ENCODE measurements at places on chromosomes 7 and 10. TPM values are rescaled to one million over a fixed set of nuclear protein-coding genes. Genes with fewer than 3 reads are reported as not detected.

CUEDC2 gene
- 50.9 TPM for total RNA-seq

ACBD5 gene
- total RNA-seq = 16.3 TPM

DLG5 gene
- 19.5 TPM for total RNA-seq

CRYGN gene
- total RNA-seq = not detected

CPA2 gene
- total RNA-seq = 0.17 TPM

C7orf25 gene
- 8.2 TPM for total RNA-seq

FBXL13 gene
- total RNA-seq = 0.59 TPM

FAM20C gene
- total RNA-seq = 143 TPM

CISD1 gene
- total RNA-seq = 120 TPM

NANOS1 gene
- 3.2 TPM for total RNA-seq

ACSL5 gene
- 17.6 TPM for total RNA-seq

CCNY gene
- 19.2 TPM for total RNA-seq

NRG3 gene
- total RNA-seq = not detected

FAM221A gene
- total RNA-seq = 7.0 TPM

FAM25A gene
- not detected for total RNA-seq

- DNase-seq = no peak
Measured at GRCh38 chr7:111368381-111369065, 193.8 kb downstream of the IMMP2L start.

DNA sequence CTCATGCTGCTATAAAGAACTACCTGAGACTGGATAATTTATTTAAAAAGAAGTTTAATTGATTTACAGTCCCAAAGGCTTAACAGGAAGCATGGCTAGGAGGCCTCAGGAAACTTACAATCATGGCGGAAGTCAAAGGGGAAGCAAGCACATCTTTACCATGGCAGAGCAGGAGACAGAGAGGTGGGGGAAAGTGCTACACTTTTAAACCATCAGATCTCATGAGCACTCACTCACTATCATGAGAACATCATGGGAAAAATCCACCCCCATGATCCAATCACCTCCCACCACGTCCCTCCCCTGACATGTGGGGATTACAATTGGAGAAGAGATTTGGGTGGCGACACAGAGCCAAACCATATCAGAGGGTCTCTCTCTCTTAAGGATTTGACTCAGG is 108.6 kb upstream of the PODXL start:
- no peak for DNase-seq

GRCh38 chr10:52609626-52610240 is 162.9 kb downstream of the MBL2 start:
- DNase-seq = no peak

- DNase-seq = no peak
Measured at GRCh38 chr10:22795546-22795945, 81.2 kb upstream of the PIP4K2A start.

DNA sequence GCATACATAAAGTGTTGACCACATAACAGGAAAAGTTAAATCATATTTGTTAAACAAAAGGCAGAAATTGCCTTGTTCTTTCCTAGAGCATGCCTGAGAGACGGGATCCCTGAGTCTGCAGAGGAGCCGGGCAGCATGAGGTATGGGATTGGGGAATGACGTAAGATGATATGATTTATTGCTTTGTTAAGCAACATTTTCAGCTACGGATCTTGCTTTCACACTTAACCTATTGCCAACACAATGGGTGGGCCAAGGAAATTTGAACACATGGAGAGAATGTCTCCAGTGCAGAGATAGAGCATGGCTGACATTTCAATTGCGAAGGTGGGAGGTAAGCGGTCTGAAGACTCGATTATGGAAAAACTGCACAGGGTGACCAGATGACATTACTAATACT is 76.7 kb downstream of the EMX2 start:
- DNase-seq = no peak

- peak; percentile 45 for DNase-seq
Measured at GRCh38 chr7:137619181-137619580, 227.6 kb downstream of the DGKI start.

DNA sequence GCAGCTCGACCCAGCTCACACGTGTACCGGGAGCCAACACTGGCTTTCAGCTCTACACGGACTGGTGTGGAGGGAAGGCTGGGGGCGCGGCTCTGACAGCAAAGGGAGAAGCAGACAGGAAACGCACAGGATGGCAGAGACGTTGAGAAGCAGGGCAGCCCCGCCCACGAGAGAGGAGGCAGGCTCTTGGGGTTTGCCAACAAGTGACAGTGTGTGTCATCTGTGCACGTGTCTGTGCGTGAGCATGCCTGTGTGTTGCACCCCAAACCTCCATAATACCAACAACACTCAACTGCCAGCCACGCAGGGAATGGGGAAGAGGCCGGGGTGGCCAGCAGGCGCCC is 64.4 kb upstream of the PDGFA start:
- DNase-seq = no peak

DNA sequence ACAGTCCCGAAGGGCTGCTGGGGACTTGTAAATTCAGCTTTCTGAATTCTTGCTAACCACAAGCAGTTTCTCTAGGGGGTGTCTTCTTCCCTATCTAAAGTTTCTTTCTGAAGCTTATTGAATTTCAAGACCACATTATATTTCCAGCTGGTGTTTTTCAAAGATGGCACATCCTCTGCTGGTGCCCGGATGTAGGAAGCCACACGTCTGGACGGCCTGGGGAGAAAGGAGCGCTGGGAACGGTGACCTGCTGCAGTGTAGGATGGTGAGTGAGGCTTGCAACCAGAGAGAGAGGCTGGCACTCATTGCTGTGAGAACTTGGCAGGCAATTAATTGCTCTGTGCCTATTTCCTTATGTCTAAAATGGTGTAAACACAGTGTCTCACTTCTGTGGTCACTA is 776.4 kb downstream of the TYW1 start:
- DNase-seq = no peak

DNA sequence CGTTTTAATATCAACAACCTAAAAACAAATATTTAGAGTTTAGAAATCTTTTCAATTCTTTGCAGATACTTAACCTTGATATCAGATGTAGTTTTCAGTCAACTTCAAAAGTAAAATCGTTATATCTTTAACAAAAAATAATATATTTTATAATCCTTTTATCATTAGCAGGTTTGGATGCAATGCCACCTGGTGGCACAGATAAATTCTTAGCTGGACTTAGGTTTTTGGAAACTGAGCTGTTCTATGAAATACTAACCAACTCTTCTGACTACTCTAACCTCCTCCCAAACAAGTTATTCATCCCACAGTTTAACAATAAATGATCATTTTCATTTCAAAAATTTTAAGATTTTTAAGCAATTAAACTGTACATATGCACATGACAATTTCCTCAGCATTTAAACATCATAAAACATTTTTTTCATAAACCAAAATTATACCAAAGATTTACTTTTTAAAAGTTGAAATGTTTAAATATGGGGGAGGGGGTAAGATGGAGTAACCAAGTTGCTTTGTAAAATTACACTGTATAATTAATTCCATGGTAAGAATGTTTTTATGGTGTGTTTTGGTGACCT is 56.9 kb downstream of the HIBADH start:
- peak; percentile 74 for DNase-seq

- peak; percentile 9 for DNase-seq
Measured at GRCh38 chr10:117005527-117006055, 604 bp upstream of the SHTN1 start.

GRCh38 chr7:48317360-48317759 is 146.1 kb downstream of the ABCA13 start:
- DNase-seq = no peak

GRCh38 chr7:41065663-41066062 is 637.2 kb downstream of the INHBA start:
- DNase-seq = peak; percentile 25

- no peak for DNase-seq
Measured at GRCh38 chr7:158296798-158297104, 290.9 kb downstream of the PTPRN2 start.

GRCh38 chr10:110156046-110156445 is 51.4 kb upstream of the MXI1 start:
- DNase-seq = no peak

- DNase-seq = no peak
Measured at GRCh38 chr10:68474021-68474420, 2.2 kb upstream of the DNA2 start.

- DNase-seq = no peak
Measured at GRCh38 chr7:47394751-47395252, 187.1 kb downstream of the TNS3 start.

DNA sequence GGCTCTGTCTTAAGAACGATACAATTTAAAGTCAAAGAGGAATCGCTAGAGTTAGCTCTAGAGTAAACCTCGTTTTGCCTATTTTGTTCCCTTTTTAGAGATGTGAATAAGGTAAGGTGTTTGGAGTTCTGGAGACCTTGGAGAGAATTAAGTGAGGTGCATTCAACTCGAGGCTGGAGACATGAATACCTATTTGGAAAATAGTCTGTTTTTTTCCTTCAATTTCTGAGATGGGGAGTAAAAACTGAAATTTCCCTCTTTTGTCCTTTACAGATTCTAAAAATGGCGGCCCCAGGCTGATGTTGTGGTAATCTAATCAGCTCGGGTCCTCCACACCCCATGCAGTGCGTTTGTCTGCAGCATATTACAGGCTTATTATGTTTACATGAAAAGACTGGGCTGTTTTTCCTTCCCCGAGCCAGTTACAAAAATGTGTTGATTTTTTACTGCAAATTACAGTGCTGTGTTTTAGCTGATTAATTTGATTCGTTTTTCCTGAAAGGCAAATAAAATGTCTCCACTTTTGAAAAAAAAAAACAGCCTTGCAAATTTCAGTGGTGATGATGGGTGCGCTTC is 1.5 kb downstream of the KMT2E start:
- peak; percentile 53 for DNase-seq

GRCh38 chr10:3995302-3996210 is 210.5 kb upstream of the KLF6 start:
- peak; percentile 50 for DNase-seq

DNA sequence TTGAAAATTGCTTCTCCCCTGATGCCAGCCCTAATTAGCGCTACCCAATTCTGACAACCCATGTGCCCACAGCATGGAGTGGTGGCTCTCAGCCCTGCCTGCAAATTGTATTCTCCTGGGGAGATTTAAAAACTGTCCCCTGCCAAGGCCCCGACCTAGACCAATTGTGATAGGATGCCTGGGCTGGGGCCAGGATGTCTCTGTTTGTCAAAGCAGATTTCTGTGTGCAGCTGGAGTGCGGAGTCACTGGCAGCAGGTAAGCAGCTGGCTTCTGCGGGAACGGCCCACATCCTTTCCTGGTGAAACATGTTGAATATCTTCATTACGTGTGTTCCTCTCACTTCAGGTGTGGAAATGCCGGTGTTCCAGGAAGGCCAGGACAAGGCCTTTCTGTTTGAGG is 238.6 kb downstream of the WDR37 start:
- DNase-seq = no peak

DNA sequence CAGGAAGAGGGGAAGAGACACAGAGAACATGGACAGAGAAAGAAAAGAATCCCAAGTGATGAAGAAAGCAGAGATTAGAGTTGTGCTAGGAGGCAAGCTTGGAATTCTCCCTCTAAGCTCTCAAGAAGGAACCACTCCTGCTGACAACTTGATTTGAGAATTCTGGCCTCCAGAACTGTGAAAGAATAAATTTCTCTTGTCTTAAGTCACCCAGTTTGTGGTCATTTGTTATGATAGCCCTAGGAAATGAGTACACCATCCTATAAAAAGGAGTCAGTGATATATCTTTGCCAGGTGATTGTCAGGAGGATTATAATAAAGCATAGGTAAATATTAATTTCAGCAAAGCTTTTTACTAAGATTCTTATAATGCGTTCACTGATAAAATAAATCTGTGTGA is 82.7 kb upstream of the TFEC start:
- peak; percentile 66 for DNase-seq

GRCh38 chr7:77727936-77728701 is 31.9 kb downstream of the RSBN1L start:
- peak; percentile 63 for DNase-seq

DNA sequence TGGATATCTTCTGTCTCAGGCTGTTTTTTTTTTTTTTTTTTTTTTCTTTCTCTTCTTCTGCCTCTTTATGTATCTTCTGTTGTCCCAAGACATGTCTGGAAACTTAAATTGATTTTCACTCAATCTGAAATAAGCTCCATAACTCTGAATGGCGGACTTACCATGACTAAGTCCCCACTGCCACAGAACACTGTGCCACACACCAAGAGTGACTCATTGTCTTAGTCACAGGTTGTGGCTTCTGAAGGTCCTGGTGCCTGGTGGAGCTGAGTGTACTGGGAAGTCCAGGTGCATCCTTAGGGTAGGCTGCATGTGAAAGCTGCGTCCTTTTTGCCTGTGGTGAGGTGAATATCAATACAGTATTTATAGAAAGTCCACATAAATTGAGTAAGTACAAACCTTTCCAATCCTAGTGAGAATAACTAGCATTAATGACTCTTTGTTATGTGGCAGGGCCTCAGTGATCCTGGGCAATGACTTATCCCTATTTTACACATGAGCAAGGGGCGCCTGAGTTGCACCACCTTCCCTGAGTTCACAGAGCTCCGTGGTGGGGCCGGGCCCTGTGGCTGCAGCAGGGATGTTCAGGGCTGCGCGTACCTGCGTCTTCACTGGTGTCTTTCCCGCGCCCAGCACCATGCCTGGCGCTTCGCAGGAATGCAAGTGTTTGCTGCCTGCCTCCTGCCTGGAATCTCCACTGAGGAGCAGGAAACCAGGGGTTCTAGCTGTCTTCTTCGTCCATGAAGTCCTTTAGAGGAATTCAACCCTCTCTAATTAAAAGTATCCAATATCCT is 4.3 kb downstream of the PFKP start:
- DNase-seq = peak; percentile 92

DNA sequence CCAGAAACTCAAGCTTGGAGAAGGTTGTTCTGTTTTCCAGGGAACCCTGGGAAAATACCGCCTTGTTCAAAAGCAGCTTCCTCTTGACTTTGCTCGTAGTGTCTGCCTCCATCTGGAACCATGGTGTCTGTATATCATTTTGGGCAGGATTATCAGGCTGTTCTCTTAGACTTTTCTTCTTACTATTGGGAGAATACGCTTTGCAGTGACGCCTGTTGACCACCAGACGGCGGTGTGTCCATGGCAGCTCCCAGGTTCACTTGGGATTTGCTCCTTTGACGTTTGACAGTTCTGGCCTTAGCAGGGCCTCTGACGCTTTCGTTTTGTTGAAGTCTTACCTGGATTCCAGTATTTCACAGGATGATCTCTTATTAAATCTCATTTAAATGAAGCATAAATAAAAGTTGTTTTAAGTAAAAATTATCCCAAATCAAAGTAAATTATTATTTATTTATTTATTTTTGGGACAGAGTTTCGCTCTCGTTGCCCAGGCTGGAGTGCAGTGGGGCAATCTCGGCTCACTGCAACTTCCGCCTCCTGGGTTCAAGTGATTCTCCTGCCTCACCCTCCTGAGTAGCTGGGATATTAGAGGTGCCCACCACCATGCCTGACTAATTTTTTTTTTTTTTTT is 41.8 kb upstream of the GJD4 start:
- peak; percentile 52 for DNase-seq

GRCh38 chr10:2121929-2122328 is 384.6 kb upstream of the ADARB2 start:
- no peak for DNase-seq

GRCh38 chr7:69687739-69688433 is 89.6 kb downstream of the AUTS2 start:
- DNase-seq = no peak
